Neural crest cell (in vitro differentiated cells): ENCODE measurements at places on chromosomes 7 and 10. TPM values are rescaled to one million over a fixed set of nuclear protein-coding genes. Genes with fewer than 3 reads are reported as not detected.

DNA sequence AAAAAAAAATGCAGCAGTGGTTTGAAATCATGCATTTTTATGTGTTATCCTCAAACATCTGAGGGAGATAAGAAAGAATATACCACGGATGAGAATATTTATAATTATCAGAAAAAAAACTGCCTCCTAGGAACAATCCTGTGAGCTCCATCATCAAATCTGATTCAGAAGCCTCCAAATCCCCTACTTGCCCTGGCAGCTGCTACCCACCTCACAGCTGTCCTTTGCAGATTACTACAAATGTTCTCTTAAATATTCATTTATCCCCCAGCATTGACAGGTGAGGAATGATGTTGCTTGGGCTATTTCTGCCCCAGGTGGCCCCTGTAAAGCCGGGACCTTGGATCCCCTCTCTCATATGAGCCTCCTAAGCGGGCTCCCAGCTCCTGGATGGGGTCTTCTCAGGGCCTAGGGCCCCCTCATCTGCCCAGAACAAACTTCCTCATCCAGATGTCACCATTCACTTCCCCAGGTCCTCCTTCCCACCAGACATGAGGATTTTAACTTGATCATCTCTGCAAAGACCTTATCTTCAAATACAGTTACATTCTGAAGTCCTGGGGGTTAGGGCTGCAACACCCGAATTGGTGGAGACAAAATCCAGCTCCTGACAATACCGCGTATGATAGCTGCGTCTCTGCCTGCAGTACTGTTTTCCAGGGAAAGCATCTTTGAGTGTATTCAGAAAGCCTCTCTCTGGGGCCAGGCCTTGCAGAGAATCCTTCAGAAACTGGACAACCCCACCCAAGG, 81.9 kb upstream of the INSIG1 start:
- H3K36me3 ChIP-seq = no peaks in the 10 kb centered on the region
- no peak overlapping the region for H3K4me3 ChIP-seq
- no peak for DNase-seq
- H3K4me1 ChIP-seq = peaks cover 4% of the 10 kb centered on the region

DNA sequence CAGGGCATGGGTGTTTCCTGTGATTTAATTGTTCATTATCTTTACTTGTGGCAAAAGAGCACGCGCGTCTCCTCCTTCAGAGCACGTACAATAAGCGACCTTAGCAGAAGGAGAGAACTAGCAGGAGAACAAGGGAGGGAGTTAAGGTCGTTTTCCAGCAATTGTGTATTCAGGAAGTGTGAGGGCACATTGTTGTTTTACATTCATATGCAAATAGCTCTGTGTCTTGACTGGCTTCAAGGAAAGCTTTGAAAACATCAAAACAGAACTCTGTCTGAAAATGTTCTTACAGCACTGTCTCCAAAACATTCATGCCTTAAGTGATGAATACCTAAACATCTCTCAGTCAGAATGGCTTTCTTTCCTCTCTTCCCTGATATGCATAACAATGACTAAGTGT, 499.1 kb downstream of the ACTR3B start:
- no peaks in the 10 kb centered on the region for H3K27me3 ChIP-seq
- no peaks in the 10 kb centered on the region for H3K4me1 ChIP-seq
- no peak for DNase-seq
- H3K4me3 ChIP-seq = no peak overlapping the region
- peaks cover 2% of the 10 kb centered on the region for H3K36me3 ChIP-seq

GRCh38 chr10:86970162-86970981, 2.1 kb downstream of the ADIRF start:
- H3K36me3 ChIP-seq = no peaks in the 10 kb centered on the region
- peak overlapping the region; percentile 86 for H3K27ac ChIP-seq
- peaks cover 31% of the 10 kb centered on the region for H3K4me1 ChIP-seq
- peak overlapping the region; percentile 90 for H3K4me3 ChIP-seq
- H3K27me3 ChIP-seq = peaks cover 20% of the 10 kb centered on the region
- no peak for DNase-seq

GRCh38 chr7:133044722-133045473, 37.0 kb downstream of the CHCHD3 start:
- DNase-seq = no peak
- no peaks in the 10 kb centered on the region for H3K27me3 ChIP-seq
- H3K36me3 ChIP-seq = no peaks in the 10 kb centered on the region
- H3K27ac ChIP-seq = no peak overlapping the region

GRCh38 chr7:73560109-73560835, 2.8 kb upstream of the BCL7B start:
- H3K27me3 ChIP-seq = peaks cover 28% of the 10 kb centered on the region
- no peaks in the 10 kb centered on the region for H3K36me3 ChIP-seq
- DNase-seq = no peak

GRCh38 chr7:155188821-155189581, 108.7 kb upstream of the INSIG1 start:
- H3K27me3 ChIP-seq = peaks cover 18% of the 10 kb centered on the region
- no peak overlapping the region for H3K4me3 ChIP-seq
- H3K27ac ChIP-seq = no peak overlapping the region
- H3K36me3 ChIP-seq = peaks cover 19% of the 10 kb centered on the region

- no peak for DNase-seq
- H3K36me3 ChIP-seq = peaks cover 6% of the 10 kb centered on the region
- no peak overlapping the region for H3K4me3 ChIP-seq
- H3K27ac ChIP-seq = no peak overlapping the region
Observed at GRCh38 chr10:75176046-75176445, 34.5 kb upstream of the VDAC2 start.

GRCh38 chr7:38839851-38840250, 69.1 kb downstream of the VPS41 start:
- no peak overlapping the region for H3K27ac ChIP-seq
- H3K4me3 ChIP-seq = no peak overlapping the region
- H3K27me3 ChIP-seq = no peaks in the 10 kb centered on the region
- DNase-seq = no peak

The HOXA10 gene
- 0.35 TPM in 1 of 2 replicates, not detected in the other for total RNA-seq

The INTS15 gene
- total RNA-seq = 50.4 and 55.7 TPM in 2 replicates
